Common myeloid progenitor, CD34-positive (primary cell): ENCODE measurements at places on chromosomes 2 and 18.

- H3K4me1 ChIP-seq = peaks cover 8% of the 10 kb centered on the region
- DNase-seq = peak; percentile 56
- no peak overlapping the region for H3K27ac ChIP-seq
- no peak overlapping the region for H3K4me3 ChIP-seq
- H3K27me3 ChIP-seq = no peaks in the 10 kb centered on the region
- H3K36me3 ChIP-seq = no peaks in the 10 kb centered on the region
Measured at GRCh38 chr2:71100195-71100964, 29.6 kb downstream of the MCEE start.

- DNase-seq = no peak
- peaks cover 35% of the 10 kb centered on the region for H3K27me3 ChIP-seq
- H3K27ac ChIP-seq = no peak overlapping the region
- H3K36me3 ChIP-seq = no peaks in the 10 kb centered on the region
- no peak overlapping the region for H3K4me3 ChIP-seq
Measured at GRCh38 chr2:119008108-119008507, 66.1 kb downstream of the MARCO start.

DNA sequence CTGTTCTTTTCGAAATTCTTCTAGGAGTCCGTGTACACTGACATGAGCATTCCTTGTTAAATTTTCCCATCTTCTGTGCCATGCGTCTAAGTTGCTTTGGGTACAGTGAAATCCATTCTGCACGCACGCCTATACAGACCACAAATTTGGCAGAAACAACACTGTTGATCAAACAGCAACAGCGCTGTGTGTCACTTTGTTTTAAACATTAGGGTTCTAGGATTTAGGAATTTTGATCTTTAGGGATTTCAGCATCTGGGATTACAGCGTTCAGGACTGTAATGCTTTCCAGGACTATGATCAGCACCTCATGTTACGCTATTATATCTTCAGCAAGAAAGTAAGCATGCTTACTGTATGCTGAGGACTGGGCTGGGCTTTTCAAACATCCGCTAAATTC, 47.1 kb upstream of the FHL2 start:
- no peaks in the 10 kb centered on the region for H3K36me3 ChIP-seq
- no peak for DNase-seq
- H3K4me1 ChIP-seq = peaks cover 2% of the 10 kb centered on the region
- H3K4me3 ChIP-seq = no peak overlapping the region

- H3K36me3 ChIP-seq = no peaks in the 10 kb centered on the region
- no peaks in the 10 kb centered on the region for H3K27me3 ChIP-seq
- H3K27ac ChIP-seq = no peak overlapping the region
- DNase-seq = peak; percentile 80
- peaks cover 35% of the 10 kb centered on the region for H3K4me1 ChIP-seq
- H3K4me3 ChIP-seq = peak overlapping the region; percentile 74
Measured at GRCh38 chr2:169732583-169733358, 861 bp upstream of the KLHL23 start.

GRCh38 chr2:141162314-141162713, 968.5 kb downstream of the LRP1B start:
- DNase-seq = no peak
- no peaks in the 10 kb centered on the region for H3K27me3 ChIP-seq
- no peaks in the 10 kb centered on the region for H3K36me3 ChIP-seq

- no peak overlapping the region for H3K27ac ChIP-seq
- H3K4me3 ChIP-seq = no peak overlapping the region
- no peaks in the 10 kb centered on the region for H3K27me3 ChIP-seq
- no peak for DNase-seq
Measured at GRCh38 chr2:190948671-190949070, 65.3 kb downstream of the STAT1 start.

DNA sequence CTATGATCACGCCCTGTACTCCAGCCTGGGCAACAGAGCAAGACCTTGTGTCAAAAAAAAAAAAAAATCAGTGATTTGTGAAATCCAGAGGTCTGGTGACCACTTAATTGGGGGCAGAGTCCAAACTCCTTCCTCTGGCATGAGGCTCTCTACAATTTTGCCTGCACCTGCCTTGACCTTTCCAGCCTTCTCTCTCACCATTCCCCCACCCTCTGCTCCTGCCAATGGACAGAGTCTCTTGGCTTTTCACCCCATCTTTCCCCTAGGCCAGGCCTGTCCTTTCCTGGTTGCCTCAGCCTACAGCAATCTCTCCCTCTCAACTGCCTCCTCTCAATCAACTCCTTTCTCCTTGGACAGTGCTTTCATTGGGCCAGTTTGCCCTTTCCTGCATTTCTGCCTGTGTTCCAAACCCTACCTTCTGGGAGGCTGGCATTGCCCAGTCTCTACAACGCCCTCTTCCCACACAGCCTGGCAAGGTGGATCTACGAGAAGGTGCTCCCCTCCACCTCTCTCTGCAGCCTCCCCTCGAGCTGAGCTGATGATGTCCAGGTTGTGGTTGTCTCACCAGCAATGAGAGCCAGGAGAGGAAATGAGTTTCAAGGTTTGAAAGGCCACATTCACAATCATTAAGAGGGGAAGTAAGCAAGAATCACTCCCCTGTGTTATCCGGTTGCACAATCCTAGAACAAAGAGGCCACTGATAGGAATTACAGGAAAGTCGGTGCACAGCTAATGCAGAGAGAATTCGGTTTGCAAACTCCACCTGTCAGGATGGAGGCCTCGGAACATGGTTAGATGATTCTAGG, 39.5 kb upstream of the NPAS2 start:
- no peak overlapping the region for H3K27ac ChIP-seq
- H3K36me3 ChIP-seq = no peaks in the 10 kb centered on the region
- DNase-seq = no peak
- H3K4me1 ChIP-seq = peaks cover 17% of the 10 kb centered on the region

DNA sequence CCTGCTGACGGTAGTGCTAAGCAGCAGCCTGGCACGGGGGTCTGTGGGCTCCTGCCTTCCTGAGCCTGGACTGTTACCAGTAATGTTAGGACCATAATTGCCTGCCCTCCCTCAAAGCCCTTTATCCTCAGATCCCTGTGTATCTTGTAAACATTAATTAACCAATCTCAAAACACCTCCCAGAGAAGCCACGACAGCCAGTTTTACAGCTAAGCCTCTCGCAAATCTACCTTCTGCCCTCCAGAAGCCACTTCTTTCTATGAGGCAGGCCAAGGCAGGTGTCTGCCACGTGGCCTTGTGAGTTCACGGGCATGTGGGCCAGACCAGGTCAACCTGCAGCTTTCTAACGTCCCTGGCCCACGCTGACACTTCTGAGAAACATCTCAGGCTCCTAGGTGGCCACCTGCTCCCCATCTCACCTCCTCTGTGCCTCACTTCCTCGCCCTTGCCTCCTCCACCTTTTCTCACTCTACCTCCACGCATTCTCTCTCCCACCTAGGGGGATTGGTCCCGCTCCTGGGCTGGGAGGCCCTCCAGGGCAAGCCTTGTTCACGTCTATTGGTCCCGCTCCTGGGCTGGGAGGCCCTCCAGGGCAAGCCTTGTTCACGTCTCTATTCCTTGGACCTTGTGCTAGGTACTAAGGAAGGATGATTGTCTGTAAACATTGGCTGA, 64.3 kb downstream of the EDAR start:
- H3K36me3 ChIP-seq = no peaks in the 10 kb centered on the region
- no peak overlapping the region for H3K4me3 ChIP-seq
- no peaks in the 10 kb centered on the region for H3K4me1 ChIP-seq
- H3K27ac ChIP-seq = no peak overlapping the region

GRCh38 chr2:124993809-124994208, 968.7 kb downstream of the CNTNAP5 start:
- no peak overlapping the region for H3K4me3 ChIP-seq
- DNase-seq = no peak
- H3K4me1 ChIP-seq = no peaks in the 10 kb centered on the region
- no peaks in the 10 kb centered on the region for H3K27me3 ChIP-seq
- no peak overlapping the region for H3K27ac ChIP-seq

DNA sequence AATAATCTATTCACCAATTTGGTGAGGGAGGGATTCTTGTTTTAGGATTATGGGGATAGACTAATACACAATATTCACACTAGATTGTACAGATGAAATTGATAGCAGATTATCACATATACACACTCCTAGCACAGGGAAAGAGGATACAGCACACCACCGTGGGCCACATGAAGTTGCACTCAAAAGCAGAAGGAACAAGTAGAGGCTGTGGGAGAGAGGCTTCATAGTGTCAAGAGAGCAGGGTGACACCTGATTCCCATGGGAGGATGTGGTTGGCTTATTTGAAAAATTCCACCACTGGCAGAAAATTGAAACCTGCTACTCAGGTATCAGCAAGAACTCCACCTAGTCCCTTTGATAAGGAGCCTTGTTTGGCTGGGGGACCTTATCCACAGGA, 395.6 kb downstream of the SPAG16 start:
- no peak overlapping the region for H3K4me3 ChIP-seq
- H3K36me3 ChIP-seq = no peaks in the 10 kb centered on the region
- DNase-seq = no peak
- no peaks in the 10 kb centered on the region for H3K27me3 ChIP-seq
- no peak overlapping the region for H3K27ac ChIP-seq

- no peak for DNase-seq
- H3K4me1 ChIP-seq = peaks cover 37% of the 10 kb centered on the region
- no peaks in the 10 kb centered on the region for H3K27me3 ChIP-seq
- no peak overlapping the region for H3K4me3 ChIP-seq
- no peaks in the 10 kb centered on the region for H3K36me3 ChIP-seq
- no peak overlapping the region for H3K27ac ChIP-seq
Measured at GRCh38 chr2:231685349-231686191, 22.8 kb upstream of the PTMA start.

DNA sequence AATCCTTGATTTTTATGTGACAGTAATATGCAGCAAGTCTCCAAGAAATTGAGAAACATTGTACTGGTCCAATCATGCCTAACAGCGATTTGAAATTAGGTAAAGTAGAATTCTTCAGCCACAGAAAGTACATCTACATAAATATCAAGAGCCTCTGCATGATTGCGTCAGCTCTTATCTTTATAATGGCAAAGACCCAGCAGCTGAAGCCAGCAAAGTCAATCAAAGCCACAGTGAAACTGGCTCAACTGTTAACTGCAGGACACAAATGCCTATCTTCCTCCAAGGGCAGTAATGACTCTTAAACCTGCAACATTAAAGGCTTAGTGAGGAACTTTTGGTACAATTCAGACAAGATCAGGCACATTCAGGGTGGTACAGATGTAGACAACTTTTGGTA, 102.5 kb downstream of the BARD1 start:
- no peaks in the 10 kb centered on the region for H3K4me1 ChIP-seq
- H3K36me3 ChIP-seq = no peaks in the 10 kb centered on the region
- H3K27ac ChIP-seq = no peak overlapping the region
- no peak overlapping the region for H3K4me3 ChIP-seq
- no peak for DNase-seq

DNA sequence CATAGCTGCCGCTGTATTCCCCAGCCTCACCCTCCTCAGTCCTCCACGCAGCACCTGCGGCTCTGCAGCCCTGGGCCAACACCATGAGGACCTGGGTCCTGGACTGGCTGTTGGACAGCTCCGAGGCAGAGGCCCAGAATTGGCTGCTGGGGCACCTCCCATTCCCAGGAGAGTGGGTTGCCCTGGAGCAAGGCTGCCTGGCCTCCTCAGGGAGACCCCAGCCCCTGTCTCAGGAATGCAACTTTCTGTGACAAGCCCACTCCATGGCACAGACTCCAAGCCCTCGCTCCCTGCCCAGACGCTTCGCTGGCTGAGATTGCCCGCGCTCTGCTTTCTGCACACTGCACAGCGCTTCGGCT, 33.0 kb downstream of the CYP26B1 start:
- no peak for DNase-seq
- no peak overlapping the region for H3K4me3 ChIP-seq
- no peak overlapping the region for H3K27ac ChIP-seq
- no peaks in the 10 kb centered on the region for H3K4me1 ChIP-seq
- H3K36me3 ChIP-seq = no peaks in the 10 kb centered on the region

DNA sequence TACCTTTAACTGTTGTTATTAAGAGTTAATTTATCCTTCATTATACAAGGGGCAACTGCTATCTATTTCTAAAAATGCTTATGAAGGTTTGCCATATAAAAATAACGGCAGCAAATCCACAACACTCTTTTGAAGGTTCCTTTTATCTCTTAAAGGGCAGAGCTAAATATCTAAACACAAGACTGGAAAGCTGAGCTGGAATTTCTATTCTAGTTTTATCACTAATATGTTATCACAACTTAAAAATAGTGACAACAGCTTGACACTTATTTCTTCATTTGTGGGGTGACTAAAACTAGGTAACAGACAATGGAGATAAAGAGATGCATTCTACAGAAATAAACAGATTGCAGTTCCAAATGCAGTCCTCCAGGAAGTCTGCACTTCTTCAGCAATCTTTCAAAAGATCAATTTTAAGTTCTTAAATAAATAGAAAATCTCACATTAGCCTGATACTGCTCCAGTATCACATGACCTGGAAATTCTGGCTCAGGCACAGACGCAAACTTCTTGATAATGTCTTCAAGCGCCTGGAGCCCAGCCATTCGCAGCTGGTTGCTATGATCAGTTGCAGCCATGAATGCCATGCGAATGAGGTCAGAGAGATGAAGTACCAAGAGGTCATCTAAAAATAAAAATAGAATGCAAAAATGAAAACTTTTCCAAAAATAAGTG, 54.0 kb upstream of the STRN start:
- peaks cover 23% of the 10 kb centered on the region for H3K36me3 ChIP-seq
- no peak for DNase-seq
- no peak overlapping the region for H3K27ac ChIP-seq
- H3K27me3 ChIP-seq = no peaks in the 10 kb centered on the region
- no peaks in the 10 kb centered on the region for H3K4me1 ChIP-seq

GRCh38 chr18:44130376-44130942, 550.2 kb upstream of the SETBP1 start:
- H3K27ac ChIP-seq = no peak overlapping the region
- H3K4me1 ChIP-seq = no peaks in the 10 kb centered on the region
- no peak overlapping the region for H3K4me3 ChIP-seq
- no peaks in the 10 kb centered on the region for H3K36me3 ChIP-seq

DNA sequence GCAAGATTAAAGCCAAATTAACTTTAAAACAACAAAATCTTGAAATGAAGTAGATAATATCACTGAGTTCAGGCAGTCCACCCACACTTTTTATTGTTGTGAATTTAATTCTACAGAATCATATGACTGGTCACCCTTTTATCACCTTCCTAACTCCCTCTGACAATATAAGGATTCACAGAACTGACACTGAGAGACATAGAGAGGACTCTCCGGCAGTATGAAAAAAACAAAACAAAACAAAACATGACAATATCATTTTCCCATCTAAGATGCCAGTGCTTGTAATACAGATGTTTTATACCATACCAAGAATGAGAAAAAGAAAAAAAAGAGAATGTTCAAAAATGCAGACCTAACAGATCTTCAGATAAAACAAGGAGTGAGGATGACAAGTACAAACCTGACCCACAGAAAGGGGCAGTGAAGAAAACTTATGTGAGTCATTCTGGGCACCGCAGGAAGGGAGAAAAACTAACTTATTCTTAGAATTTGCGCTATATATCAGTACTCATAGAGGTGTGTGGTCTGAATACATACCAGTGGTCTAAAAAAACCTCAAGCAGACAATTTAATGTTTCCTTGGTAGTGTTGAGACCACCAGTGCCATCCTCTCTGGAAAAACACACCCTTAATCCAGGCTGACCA, 136.6 kb downstream of the ZAP70 start:
- no peak overlapping the region for H3K27ac ChIP-seq
- DNase-seq = no peak
- no peaks in the 10 kb centered on the region for H3K36me3 ChIP-seq
- no peaks in the 10 kb centered on the region for H3K4me1 ChIP-seq
- no peaks in the 10 kb centered on the region for H3K27me3 ChIP-seq

GRCh38 chr2:101516823-101517690, 42.1 kb upstream of the RFX8 start:
- DNase-seq = peak; percentile 34
- H3K4me3 ChIP-seq = no peak overlapping the region
- H3K36me3 ChIP-seq = no peaks in the 10 kb centered on the region

GRCh38 chr2:72015266-72015665, 132.4 kb downstream of the CYP26B1 start:
- H3K36me3 ChIP-seq = no peaks in the 10 kb centered on the region
- H3K4me3 ChIP-seq = no peak overlapping the region
